Activated CD4-positive, alpha-beta T cell treated with anti-CD3 and anti-CD28 coated beads, Interleukin-2, amount 10 ng/mL, durations not matched to agents 7 days and 5 days (primary cell): ENCODE measurements at places on chromosomes 6 and 20.

GRCh38 chr20:37111926-37112455, 16.2 kb upstream of the RBL1 start:
- DNase-seq, result no peak

DNA sequence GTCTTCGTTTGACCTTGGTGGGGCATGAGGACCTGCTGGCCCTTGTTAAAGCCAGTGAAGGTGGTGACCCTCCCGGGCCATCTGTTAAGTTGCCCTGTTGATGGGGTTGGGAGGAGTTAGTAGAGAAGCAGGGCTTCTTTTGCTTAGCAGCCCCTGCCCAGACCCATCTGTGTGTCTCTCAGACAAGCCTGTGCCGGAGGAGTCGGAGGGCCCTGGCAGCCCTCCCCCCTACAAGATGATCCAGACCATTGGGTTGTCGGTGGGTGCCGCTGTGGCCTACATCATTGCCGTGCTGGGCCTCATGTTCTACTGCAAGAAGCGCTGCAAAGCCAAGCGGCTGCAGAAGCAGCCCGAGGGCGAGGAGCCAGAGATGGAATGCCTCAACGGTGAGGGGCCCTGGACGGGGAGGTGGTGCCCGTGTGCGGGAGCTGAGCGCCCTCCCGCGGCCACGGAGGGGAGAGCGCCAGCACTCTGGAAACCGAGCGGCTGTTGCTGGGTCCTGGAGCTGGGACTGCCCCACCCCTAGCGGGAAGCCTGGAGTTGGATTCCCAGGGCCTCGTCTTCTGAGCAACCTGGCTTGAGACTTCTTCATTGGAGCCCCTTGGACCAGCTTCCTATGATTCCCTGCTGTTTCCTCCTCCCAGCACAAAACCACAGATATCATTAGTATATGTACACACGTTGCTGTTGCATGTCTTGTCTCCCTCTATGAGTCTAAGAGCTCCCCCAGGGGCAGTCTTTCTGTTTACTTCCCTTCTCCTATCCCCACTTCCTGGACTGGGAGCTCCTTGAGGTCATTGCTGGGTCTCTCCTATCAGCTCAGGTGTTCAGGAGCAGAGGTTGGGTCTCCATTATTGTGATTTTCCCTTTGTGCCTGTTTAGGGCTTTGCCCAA, 27.6 kb upstream of the SRF start:
- peak; percentile 78 for DNase-seq

- DNase-seq, result no peak
These were observed 4.4 kb upstream of the IFNGR1 start for GRCh38 chr6:137223370-137224131.

GRCh38 chr6:114084327-114084890, 113.5 kb upstream of the HDAC2 start:
- DNase-seq, result no peak

DNA sequence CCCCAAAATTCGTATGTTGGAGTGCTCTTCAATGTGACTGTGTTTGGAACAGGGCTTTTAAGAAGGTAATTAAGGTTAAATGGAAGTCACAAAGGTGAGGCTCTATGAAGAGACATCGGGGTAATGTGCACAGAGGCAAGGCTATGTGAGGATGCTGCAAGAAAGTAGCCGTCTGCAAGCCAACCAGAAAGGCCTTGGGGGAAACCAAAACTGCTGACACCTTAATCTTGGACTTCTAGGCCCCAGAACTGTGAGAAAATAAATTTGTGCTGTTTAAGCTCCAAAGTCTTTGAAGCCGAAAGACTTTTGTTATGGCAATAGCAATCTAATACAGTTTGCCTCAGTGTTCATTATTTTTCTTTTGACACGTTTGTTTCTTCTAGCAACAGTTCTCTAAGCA, 2.4 kb upstream of the IRAK1BP1 start:
- no peak for DNase-seq

- DNase-seq, result no peak
These were observed 85.7 kb downstream of the HIVEP1 start for GRCh38 chr6:12097791-12098190.

- peak; percentile 83 for DNase-seq
These were observed 207.9 kb downstream of the MYLK4 start for GRCh38 chr6:2542858-2543218.

GRCh38 chr6:117601811-117602150, 530 bp downstream of the GOPC start:
- no peak for DNase-seq

GRCh38 chr6:142008016-142008735, 124.5 kb upstream of the GJE1 start:
- no peak for DNase-seq

- no peak for DNase-seq
These were observed 160.2 kb downstream of the QRSL1 start for GRCh38 chr6:106789428-106790148.

DNA sequence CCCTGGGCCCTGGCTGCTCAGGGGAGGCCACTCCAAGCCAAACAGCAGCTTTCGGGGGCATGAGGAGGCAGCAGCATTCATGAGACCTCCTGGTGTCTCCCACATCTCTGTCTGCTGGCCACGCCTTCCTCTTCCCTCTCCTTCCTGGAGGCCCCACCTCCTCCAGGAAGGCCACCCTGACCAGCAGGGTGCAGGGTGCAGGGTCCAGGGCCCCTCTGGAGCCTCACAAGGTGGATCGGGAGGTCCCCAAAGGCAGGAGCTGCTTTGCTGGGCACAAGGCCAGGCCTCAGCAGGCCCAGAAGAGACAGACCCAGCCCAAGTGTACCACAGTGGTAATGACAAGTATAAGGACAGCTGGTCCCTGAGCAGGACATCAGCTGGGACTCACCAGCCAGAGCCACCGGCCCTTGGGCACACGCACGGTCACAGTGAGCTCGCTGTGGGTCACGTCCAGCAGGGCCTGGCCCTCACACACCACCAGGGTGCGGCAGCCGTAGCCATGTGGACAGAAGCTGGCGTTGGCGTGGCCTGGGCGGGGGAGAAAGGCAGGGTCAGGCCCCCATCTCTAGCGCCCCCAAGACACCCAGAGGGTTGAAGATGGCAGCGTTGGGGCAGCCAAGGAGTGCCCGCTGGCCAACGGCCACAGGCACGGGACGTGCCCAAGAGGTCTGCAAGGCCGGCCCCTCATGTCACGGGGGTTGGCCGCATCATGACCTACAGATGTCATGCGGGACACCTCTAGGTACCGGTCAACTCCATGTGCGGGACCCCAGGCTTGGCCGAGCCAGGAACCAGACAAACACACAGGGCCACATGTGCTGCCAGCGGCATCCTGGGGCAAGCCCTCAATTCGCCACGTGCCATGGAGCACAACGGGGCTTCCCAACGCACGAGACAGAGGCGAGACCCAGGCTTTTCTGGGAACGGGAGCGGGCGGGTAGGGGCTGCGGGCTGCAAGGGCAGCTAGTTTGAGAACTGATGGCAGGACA, 26.9 kb downstream of the ADRM1 start:
- DNase-seq, result no peak

DNA sequence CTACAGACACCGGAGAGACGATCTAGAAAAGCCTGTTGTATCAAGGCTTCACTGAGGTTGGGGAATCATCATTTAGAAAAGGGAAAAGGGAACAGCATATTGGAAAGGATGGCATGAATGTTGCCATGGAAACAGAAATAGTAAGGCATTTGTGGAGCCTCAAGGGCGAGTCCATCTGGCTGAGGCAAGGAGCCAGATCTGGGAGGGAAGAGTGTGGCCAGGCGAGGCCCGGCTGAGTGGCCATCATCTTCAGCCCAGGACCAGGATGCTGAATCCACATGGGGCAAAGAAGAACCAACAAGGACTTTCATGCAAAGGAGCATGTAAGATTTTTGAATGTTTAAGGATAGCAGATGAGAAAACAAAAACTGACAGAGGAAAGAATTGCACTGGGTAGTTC, 85.8 kb downstream of the MAP3K5 start:
- DNase-seq, result no peak

- DNase-seq, result no peak
These were observed 3.5 kb downstream of the SOBP start for GRCh38 chr6:107493158-107494057.

DNA sequence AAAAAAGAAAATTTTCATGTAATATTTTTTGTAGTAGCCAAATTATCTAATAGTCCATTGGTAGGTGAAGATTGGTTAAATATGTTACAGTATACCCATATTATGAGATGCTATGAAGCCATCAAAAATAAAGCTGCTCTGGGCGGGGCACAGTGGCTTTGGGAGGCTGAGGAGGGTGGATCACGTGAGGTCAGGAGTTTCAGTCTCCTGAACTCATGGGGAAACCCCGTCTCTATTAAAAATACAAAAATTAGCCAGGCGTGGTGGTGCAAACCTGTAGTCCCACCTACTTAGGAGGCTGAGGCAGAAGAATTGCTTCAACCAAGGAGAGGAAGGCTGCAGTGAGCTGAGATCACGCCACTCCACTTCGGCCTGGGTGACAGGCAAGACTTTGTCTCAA, 360.5 kb downstream of the KIF16B start:
- no peak for DNase-seq
